ENCODE measurements at places on chromosomes 5 and 9.

- DNase-seq: no peak
Observed at GRCh38 chr9:84235511-84235910, 105.0 kb downstream of the SLC28A3 start.

- DNase-seq: no peak
Observed at GRCh38 chr5:16600397-16600796, 16.4 kb downstream of the RETREG1 start.

- DNase-seq: peak; percentile 27
Observed at GRCh38 chr9:92378865-92379560, 25.4 kb downstream of the OGN start.

- peak; percentile 46 for DNase-seq
Observed at GRCh38 chr5:167587772-167588437, 703.5 kb upstream of the WWC1 start.

DNA sequence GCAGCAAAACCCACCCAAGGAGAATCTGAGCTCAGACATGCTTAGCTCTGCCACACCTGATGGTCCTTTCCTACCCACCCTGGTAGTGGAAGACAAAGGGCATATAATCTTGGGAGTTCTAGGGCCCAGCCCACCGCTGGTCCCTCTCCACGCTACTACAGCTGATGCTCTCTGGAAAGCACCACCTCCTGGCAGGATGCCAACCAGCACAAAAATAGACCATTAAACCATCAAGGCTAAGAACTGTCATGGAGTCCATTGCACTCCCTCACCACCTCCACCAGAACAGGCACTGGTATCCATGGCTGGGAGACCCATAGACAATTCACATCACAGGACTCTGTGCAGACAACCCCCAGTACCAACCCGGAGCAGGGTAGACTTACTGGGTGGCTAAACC, 111.0 kb upstream of the IL7R start:
- no peak for DNase-seq

- DNase-seq: no peak
Observed at GRCh38 chr5:9553561-9553960, 7.7 kb upstream of the SEMA5A start.

GRCh38 chr5:80955082-80955590, 5.0 kb upstream of the RASGRF2 start:
- no peak for DNase-seq

DNA sequence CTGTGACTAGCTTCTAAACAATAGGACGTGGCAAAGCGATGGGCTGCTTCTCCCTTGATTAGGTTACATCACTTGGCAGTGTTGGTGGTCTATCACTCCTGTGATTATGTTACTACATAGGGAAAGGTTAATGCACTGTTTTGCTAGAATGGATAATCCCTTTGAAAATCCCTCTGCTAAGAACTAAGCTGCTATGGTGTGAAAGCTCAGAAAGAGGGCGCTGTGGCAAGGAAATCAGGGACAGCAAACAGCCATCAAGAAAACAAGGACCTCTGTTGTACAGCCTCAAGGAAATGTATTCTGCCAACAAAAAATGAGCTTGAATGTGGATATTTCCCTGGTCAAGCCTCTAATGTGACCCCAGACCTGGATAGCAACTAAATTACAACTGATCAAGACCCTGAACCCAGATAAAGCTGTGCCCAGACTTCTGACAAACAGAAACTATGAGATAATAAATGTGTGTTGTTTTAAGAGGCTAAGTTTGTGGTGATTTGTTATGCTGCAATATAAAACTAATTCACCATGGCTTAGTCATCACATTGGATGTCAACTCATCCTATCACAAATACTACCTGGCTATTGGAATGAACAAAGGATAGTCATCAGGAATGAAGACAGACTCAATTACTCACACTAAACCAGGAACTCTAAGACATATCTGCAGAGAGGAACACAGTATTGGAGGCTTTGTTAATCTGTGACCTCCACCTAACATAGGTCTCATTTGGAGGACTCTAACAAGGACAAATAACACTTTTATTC, 1215.9 kb downstream of the EFNA5 start:
- DNase-seq: no peak

DNA sequence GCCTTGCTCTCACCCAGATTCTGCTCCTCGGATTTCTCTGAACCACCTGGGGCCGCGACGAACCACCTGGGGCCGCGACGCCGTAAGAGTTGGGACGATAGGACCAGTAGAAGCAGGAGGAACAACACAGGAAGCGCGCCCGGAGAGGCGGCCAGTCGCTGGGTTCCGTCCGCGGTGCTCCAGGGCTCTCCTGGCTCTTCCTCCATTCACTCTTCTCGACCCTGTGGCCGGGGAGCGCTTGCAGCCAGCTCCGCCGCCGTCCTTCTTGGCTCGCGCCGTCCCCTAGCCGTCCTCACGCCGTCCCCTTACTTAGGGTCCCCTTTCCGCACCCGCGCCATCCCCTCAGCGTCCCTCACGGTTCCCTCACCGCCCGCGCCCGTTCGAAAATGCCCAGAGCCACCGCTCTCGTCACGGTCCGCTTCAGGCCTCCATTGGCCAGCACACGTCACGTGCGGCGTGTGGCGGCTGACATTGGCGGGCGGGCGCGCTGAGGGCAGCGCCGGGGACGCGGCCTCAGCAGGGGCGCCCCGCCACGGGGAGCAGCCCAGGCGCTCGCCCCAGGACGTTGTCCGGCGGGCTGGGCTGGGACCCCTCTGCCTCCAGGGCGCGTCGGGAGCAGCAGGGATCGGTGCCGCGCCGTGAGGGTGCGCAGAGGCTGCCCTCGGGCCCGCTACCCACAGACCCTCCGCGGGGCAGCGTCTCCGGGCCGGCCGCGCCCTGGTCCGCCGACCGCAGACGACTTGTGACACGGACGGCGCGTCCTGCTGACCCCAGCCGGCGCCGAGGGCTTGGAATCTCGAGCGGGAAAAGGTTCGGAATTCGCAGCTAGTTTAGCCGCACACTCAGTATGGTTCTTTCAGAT, 53.7 kb upstream of the PTPDC1 start:
- DNase-seq: peak; percentile 97

- no peak for DNase-seq
Observed at GRCh38 chr5:80961376-80962281, 1.5 kb downstream of the RASGRF2 start.

GRCh38 chr5:58987193-58987592, 404.3 kb downstream of the RAB3C start:
- DNase-seq: no peak

DNA sequence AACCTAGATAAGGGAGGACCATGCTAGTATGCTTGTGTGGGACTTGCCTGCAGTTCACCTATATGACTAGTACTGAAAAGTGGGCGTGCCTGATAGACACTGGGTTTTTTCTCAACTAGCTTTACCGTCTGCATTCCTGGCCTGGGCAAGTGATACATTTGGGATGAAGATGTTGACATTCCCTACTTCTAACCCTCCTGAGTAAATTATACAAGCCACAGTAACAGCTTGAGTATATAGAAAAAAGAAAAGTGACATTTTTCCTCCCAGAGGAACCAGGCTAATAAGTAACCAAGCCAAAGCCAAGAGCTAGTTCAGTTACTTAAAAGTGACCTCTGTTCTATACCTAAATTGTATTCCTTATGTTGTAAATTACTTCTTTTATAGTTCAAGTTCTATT, 153.8 kb upstream of the CYLC2 start:
- DNase-seq: no peak

DNA sequence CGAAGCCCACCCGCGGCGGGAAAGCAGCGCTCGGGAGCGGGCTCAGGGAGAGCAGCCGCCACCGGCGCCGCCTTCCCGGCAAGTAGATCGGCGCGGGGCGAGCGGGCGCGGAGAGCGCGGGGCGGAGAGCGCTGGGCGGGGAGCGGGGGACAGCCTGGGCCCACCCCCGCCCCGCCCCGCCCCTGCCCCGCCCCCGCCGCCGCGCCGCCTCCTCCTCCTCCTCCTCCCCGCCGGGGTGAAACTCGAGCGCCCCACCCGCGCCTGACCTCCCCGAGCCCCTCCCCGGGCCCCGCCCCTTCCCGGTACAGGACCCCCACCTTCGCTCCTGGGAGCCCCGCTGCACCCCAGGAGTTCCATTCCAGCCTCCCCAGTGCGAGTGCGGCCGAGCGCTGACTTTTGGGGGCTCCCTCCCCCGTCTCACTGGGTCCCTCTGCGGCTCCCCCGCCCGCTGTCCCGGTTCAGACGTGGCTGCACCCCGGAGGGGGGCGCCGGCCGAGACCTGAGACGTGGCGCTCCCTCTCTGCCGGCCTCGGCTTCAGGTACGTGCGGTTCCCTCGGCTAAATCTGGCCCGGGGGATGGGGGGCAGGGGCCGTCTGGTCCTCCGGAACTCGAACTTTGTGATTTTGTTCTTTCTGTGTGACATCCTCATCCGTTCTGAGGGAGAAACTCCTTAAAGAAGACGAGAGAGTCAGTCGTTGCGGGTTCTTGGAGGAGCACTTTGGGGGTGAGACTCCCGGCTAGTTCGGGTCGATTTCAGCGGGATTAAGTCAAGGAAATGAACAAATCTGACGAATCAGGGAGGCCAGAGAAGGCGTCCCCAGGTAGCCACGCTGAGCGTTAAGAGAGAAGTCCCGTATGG, at the start of gene SEMA5A:
Gene SEMA5A (minus strand): TSS at position 84 of the 860 bp plus-strand sequence. CDS start 166,129 bp downstream, outside the sequence.
- DNase-seq: peak; percentile 95

DNA sequence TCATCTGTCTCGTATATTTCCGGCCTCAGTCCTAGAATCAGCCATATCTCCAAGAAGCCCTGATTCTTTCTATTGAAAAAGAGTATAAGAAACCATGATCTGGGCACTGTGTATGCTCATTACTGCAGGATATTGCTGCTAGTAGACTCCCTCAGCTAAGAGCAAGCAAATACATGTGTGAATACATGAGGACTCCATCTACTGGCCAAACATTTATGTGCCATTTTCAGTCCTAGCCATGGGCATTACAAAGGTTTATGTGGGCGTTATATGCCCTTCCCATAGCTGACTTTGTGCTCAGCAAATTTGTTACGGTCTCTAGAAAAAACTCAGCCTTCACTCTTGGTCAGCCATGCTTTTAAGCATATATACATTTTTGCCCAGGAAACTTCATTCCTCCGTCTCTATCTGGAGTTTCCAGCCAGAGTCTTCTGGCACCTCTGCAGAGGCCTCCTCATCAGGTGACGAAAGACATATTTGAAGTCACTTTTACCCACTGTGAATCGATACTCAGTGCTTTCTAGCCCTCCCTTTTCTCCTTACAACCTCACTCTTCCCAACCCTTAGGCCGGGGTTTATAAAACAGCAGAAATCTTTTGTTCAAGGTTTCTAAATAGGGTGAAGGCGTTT, 1495.6 kb upstream of the CDH6 start:
- no peak for DNase-seq

- DNase-seq: no peak
Observed at GRCh38 chr5:126248611-126249010, 174.6 kb upstream of the GRAMD2B start.

GRCh38 chr9:93600504-93600903, 24.1 kb downstream of the PHF2 start:
- DNase-seq: no peak

GRCh38 chr9:117704024-117704575, at the start of gene TLR4:
Gene TLR4, plus strand, starts transcription at chr9:117704403. Its CDS starts 70 bp downstream, at chr9:117704473.
- DNase-seq: peak; percentile 60

- DNase-seq: no peak
Observed at GRCh38 chr5:135308245-135308644, 90.8 kb downstream of the MACROH2A1 start.

- DNase-seq: no peak
Observed at GRCh38 chr9:78898234-78898633, 601.3 kb downstream of the PSAT1 start.

DNA sequence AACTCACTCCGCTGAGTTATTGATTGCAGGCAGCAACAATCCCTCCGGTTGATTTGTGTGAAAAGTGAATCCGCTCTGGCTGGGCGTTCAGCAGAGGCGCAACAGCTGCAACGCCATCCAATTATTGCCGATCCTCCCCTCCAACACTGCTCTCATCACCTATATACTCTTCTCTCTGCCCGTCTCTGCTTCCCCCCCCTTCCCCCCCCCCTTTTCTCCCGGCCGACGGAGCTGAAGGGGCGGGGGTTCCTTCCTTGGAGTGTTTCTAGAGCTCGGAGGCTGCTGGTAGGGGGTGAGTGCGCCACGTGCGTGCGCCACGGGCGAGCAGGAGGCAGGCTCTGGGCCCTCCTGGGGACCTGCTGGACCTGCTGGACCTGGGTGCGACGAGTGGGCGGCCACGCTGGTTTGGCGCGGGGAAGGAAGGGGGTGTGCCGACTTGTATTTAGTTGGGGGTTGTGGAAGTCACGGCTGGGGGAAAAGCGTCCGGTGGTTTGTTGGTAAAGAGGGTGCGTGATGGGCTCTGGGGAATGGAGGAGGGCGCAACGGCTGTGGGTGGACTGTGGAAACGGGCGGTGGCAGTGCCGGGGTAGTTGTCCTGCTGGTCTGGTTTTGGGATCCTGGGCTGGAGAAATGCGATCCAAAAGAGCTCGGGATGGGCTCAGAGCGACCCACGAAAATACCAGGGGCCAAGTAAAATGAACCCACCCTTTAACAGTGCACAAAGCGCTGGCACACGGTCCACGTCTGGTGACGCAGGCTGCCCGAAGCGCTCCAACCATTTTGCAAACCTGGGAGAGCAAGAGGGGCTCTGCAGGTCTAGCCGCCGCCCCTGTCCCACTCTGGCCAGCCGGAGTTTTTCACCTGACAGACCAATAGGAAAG, 6.4 kb upstream of the MEF2C start:
- peak; percentile 52 for DNase-seq

DNA sequence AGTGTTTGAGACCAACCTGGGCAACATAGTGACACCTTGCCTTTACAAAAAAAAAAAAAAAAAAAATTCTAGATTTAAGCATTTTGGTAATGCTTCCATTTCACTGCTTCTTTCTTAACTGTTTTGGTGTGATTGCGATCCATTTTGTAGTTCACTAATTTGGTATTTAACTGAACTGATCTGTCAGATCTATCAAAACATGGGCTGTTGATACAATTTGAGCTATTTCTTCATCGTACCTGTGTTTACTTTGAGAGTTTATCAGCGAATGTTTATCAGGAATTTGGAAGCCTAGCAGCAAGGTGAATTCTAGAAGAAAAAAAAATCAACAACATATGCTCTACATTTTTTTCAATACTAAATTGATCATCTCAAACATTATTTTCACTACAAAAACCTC, 864.9 kb upstream of the WWC1 start:
- DNase-seq: no peak

DNA sequence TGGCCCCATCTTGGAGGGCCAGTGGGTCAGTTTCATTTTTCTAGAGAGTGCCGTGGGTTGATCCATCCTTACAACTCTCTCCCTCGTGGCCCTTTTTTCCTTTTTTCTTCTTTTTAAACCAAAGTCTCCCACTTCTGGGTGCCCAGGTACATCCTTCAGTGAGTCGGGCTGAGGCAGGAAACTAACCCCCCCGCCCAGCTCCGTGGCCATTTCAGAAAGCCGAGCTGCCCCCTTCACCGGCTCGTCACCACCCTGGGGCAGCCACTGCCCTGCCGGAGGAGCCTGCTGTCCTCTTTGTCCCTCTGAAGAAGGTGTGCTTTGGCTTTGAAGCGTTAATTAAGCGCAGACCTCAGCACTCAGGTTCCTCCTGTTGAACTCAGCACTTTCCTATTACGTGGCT, 5.2 kb downstream of the CFAP77 start:
- DNase-seq: no peak

- no peak for DNase-seq
Observed at GRCh38 chr9:136206602-136207275, 1.8 kb upstream of the LHX3 start.

GRCh38 chr5:121429761-121430160, 421.9 kb upstream of the FTMT start:
- no peak for DNase-seq

Data from GM03348 (cell line).